Retina (tissue), 1 donor: ENCODE measurements at places on chromosomes 16 and 17.

DNA sequence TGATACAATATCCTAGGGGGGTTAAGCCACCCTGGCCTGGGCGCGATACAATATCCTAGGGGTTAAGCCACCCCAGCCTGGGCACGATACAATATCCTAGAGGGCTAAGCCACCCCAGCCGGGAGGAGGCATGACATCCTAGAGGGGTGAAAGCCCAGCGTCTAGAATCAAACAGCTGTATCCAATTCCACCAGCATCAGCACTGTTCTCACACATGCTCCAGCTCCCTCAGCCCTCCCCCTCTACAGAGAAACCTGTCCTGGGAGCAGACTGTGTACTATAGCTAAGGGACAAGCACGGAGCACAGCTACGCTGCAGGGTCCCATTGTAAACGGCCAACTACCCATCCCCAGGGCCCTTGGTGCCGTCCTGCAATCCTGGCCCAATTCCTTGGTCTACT lies 6.2 kb downstream of the GINS2 start:
- DNase-seq, result no peak

GRCh38 chr17:3900646-3901045 lies 7.8 kb upstream of the CAMKK1 start:
- no peak for DNase-seq

- no peak for DNase-seq
These were observed 190.7 kb upstream of the KCNJ16 start for GRCh38 chr17:69884356-69884755.

GRCh38 chr16:82301146-82301755 lies 131.2 kb upstream of the MPHOSPH6 start:
- DNase-seq, result no peak

DNA sequence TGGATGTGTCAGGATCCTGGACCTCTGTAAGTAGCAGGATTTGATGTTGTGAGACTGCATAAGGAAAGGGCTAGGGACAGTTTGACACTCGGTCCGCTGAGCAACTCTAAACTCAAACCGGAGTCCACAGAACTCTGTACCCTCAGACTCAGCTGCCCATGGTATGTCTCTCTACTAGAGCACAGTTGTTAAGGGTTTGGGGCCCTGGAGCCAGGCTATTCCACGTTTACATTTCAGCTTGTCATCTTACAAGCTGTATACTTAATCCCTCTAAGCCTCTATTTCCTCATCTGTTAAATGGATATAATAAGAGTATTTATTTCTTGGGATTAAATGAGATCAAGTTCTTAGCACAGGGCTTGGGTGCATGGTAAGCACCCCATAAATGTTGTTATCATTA lies 27.9 kb downstream of the HOXB1 start:
- DNase-seq, result no peak
